MV-4-11 (cell line): ENCODE measurements at places on chromosomes 6 and 20.

- DNase-seq: peak; percentile 77
Observed at GRCh38 chr20:17391127-17391771, 139.9 kb downstream of the BFSP1 start.

DNA sequence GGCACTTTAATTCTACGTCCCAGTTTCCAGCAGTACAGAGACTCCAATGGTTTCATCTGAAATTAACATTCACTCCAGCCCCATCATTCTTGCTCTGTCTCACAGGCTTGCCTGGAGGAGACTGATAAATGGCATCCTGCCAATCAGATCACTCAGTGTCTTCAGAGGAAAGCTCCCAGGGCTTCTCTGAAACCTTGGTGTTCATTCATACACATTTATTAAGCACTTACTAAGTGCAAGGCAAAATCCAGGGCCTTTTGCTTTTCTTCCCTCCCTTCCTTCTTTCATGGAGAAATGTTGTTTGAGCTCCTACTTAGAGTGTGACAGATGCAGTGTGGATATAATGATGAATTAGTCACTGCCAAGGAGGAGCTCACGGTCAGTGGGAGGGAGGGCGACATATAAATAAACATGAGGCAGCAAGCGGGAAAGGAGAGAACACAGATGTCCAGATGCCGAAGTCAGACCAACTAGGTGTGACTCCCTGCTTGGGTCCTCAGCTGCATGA lies 106.7 kb upstream of the DTNBP1 start:
- no peak for DNase-seq

- peak; percentile 29 for DNase-seq
Observed at GRCh38 chr6:22892452-22892851, 323.1 kb downstream of the HDGFL1 start.

GRCh38 chr20:41095110-41095969 lies 42.0 kb upstream of the PLCG1 start:
- DNase-seq: peak; percentile 52

DNA sequence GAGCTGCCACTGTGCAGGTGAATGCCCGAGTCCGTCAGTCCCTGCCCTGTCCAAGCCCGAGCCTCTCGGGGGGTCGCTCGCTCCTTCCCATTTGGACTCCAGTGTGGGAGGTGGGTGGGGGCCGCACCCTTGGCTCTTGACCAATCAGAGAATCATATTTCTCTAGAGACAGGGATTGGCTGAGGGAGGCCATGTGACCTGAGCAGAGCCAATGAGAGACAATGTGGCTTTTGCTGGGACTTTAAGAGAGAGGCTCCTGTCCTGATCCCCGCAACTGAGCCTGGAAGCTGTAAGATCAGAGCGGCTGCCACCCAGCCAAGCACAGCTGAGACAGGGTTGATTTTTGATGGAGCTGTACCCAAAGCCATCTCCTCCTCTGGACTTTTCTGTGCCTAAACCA lies 199.3 kb downstream of the TFAP2C start:
- no peak for DNase-seq

DNA sequence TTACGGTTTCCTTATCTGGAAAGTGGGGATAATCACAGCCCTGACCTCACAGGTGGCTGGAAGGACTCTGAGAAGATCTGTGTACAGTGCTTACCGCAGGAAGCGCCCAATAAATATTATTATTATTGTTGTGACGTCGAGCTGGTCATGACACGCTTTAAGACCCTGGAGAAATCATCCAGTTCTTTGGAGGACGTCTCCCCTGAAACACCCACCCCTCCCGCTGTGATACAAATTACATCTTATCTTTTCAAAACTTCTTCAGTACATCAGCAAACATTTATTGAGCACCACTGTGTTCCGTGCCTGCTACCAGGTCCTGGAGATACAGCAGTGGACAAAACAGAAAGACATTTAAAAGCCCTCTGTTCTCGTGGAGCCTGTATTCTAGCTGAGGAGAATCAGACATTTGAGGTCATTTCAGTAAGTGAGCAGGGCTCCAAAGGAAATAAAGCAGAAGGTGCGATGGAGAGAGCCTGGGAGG lies 118.7 kb downstream of the CEBPB start:
- no peak for DNase-seq

- no peak for DNase-seq
Observed at GRCh38 chr20:31739550-31739977, 474 bp downstream of the TPX2 start.

GRCh38 chr20:61629602-61630390 lies 377.7 kb downstream of the CDH4 start:
- DNase-seq: no peak

GRCh38 chr6:42113936-42114636 lies 28.3 kb downstream of the C6orf132 start:
- DNase-seq: no peak

GRCh38 chr6:157144859-157145568 lies 178.3 kb downstream of the TMEM242 start:
- DNase-seq: no peak

DNA sequence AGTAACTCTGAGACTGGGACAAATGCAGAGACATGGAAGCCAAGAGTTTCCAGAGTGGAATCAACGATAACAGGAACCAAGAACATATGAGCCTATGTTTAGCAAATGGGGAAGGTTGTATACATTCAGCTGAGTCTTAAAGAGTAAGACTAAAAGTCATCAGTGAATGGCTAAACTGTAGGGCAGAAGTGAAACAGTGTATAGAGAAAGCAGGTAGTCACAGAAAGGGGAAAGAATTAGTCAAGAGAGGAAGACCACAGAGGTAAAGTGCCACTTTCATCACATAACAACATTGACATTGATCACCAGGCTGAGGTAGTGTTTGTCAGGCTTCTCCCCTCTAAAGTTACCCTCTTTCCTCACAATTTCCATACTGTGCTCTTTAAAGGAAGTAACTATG lies 306.5 kb upstream of the SPTLC3 start:
- DNase-seq: peak; percentile 45

GRCh38 chr20:47389867-47390347 lies 33.4 kb upstream of the ZMYND8 start:
- no peak for DNase-seq

- DNase-seq: no peak
Observed at GRCh38 chr6:52900536-52900935, 9.0 kb downstream of the GSTA3 start.

GRCh38 chr20:60585651-60586050 lies 627.4 kb downstream of the CDH26 start:
- DNase-seq: no peak

DNA sequence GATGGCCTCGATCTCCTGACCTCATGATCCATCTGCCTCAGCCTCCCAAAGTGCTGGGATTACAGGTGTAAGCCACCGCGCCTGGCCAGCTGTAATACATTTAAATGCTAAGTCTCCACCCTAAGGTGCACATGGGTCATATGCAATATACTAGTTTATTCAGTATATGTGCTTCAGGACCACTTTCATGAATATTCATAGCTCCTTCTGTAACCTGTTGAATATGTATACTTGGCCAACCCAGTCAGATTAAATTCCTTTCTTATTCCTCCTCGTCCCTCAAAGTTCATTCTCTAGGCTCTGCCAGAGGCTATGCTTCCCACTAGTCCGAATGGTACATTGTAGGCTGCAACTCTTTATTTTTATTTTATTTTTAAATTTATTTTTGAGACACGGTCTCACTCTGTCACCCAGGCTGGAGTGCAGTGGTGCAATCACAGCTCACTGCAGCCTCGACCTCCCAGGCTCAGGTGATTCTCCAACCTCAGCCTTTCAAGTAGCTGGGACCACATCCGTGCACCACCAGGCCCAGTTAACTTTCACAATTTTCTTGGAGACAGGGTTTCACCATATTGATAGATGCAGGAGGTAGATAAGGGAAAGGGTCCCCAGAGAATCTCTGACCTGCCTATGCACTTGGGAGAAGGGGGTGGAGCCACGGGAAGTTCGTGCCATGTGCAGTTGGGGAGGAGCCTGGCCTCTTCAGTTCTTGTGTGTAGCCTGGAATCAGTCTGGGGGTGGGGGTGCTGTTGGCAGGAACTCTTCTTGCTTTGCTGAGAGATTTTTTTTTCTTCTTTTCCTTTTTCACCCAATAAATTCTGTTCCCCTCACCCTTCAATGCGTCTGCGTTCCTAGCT lies 41.3 kb upstream of the DDR1 start:
- DNase-seq: no peak

- no peak for DNase-seq
Observed at GRCh38 chr6:4803343-4803744, 27.1 kb downstream of the CDYL start.
